Activated naive CD8-positive, alpha-beta T cell treated with anti-CD3 and anti-CD28 coated beads for 36 hours (primary cell): ENCODE measurements at places on chromosomes 6 and 20. TPM values are rescaled to one million over a fixed set of nuclear protein-coding genes. Genes with fewer than 3 reads are reported as not detected.

Gene CCN2
- not detected for total RNA-seq

Gene ALDH8A1
- 1.8 TPM for total RNA-seq

Gene CST4
- not detected for total RNA-seq

Gene HTR1B
- not detected for total RNA-seq

Gene B3GALT4
- 1.8 TPM for total RNA-seq

Gene XKR7
- total RNA-seq: 0.04 TPM

Gene EFCAB8
- 0.27 TPM for total RNA-seq

Gene TGM2
- total RNA-seq: not detected

Gene CEP57L1
- 25.1 TPM for total RNA-seq

Gene HAO1
- total RNA-seq: not detected

Gene FOXF2
- not detected for total RNA-seq

Gene COL9A3
- total RNA-seq: 0.35 TPM

Gene TP53TG5
- 0.40 TPM for total RNA-seq

Gene COL11A2
- 1.0 TPM for total RNA-seq

Gene KPNA5
- 11.5 TPM for total RNA-seq
